ENCODE measurements at places on chromosomes 12 and 14. TPM values are rescaled to one million over a fixed set of nuclear protein-coding genes. Genes with fewer than 3 reads are reported as not detected.

DNA sequence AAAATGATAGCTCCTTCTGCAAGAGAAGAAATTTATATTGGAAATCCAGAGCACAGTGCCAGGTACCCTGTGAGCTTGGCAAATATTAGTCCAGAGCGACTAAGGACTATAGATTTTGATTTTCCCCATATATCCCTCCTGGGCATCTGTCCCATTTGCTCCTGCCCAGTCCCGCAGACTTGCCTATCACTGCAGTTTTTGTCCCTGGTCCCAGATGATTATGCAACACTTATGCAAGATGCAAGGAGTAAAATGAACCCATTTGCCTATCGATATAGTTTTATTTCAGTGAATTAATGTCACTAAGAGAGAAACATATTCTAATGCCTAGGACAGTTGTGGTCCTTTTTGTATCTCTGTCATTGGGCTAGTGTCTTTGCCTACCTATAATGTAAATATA, 215.9 kb upstream of the BMP4 start:
- DNase-seq = no peak

DNA sequence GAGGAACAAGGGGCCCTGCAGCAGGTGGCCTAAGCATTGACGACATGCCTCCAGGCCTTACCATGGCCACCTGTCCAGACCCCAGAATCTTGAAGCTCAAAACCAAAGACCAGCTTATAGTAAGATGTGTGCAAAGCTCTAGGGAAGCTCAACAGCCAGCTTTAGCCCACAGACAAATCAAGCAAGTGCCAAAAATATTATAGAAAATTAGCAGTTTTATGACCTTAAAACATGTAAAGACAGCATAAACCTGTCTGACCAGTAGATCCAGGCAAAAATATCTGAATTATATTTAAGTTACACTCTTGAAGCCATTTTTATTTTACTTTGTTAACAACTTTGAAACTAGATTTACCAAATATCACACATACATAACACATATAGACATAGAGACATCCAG, 90.6 kb downstream of the TXNDC16 start:
- DNase-seq = no peak

DNA sequence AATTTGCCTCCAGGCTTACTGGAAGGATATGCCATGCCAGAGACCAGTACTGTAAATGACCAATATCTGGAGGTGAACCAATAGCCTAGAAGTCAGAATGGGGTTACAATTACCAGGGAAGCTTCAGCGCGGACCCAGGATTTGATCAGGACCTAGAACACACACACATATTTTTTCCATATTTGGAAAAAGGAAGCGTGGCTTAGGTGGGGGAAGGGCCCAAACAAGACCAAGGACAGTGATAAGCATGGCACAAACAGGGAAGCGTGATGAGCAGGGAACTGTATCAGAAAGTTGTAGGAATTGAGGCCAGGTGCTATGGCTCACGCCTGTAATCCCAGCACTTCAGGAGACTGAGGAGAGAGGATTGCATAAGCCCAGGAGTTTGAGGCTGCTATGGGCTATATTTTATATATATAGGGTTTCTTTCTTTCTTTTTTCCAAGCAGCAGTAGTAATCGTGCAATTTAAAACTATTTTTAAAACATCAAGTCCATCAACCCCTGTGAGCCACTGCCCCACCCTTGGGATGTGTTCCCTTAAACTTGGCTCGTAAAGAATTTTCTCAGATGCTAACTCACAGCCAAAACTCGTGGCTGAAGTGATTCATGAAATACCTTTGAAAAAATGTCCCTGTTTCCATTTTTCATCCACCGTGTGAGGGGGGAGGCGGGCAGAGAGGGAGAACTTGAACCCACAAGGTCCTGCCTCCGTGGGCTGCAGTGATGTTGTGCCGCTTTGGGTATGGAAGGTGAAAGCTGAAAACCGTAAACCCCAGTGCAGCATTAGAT, 16.7 kb downstream of the HRK start:
- DNase-seq = no peak

DNA sequence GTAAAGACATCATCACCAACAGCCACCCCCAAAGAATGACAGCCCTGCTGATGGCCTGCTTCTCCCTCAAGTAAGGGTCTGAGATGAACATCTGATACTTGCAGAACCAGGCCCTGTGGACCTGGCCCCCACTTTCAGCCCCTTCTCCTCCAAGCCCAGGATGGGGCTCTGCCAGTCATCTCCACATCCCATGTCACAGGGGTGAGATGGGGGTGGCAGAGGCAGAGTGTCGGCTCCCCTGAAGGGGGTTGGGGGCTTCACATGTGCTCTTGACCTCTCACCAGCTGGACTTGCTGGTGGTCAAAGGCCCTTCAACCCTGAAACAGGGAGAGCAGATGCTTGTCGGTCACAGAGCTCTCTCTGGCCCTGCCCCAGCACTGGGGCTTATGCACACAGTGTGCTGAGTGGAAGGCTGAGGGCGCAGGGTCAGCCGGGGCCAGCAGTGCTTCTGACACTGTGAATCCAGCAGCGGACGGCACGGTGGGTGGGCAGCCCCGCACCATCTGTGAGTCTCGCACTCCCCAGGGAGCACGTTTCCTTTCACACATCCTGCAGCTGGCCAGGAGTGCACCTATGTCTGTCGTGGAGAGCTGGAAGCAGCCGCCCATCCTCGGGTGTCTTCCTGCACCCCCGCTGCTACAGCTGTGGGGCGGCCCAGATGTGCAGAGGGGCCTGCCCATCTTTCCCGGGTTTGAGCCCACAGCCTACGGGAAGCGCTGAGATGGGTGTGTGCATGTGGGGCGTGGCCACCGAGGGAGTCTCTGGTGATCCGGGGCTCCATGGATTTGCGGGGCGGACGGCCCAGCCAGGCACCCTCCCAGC, 94.3 kb downstream of the ADGRD1 start:
- DNase-seq = no peak

DNA sequence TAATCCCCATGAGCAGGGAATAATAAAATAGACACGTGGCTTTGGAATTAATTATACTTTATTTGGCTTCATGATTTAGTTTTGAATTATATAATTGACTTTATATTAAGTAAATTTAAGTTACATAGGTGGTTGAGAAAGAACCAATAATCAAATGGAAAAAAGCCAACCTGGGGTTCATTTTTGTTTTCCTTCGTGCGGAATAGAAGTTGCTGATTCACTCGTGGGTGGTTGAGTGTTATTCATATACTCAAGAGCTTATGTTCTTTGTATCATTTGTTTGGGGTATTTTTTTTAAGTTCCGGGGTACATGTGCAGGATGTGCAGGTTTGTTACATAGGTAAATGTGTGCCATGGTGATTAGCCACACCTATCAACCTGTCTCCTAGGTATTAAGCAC, 58.0 kb downstream of the ZNF664 start:
- DNase-seq = no peak

DNA sequence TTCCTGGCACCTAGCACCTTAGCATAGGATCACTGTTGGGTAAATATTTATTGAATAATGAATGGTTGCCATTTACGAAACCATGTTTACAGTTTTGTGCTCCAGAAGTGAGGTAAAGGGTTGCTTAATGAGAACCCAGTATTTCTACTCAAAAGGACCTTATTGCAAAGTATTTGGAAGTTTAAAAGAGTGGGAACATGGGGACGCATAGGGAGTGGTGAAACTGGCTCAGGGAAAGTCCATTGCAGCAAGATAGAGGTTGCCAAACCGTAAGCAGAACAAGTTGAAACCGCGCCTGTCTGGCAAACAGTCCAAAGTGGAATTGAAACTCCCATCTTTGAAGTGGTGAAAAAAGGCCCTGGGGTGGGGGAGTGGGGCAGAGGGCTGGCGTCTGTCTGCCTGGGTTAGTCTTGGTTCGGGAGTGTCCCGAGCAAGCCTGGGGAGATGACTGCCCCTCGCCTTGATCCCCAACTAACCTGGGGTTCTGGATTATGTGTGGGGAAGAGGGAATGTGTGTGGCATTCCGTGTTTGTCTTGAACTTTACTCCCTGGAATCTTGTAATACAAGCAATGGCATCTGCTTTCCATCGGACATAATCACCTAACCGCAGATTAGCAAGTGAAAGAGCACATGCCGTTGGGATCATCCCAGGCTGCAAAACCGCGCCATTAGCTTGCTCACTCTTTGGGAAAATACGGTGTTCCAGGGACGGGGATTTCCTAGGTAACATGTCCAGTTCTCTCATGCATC, 7.2 kb downstream of the ALDH2 start:
- no peak for DNase-seq

DNA sequence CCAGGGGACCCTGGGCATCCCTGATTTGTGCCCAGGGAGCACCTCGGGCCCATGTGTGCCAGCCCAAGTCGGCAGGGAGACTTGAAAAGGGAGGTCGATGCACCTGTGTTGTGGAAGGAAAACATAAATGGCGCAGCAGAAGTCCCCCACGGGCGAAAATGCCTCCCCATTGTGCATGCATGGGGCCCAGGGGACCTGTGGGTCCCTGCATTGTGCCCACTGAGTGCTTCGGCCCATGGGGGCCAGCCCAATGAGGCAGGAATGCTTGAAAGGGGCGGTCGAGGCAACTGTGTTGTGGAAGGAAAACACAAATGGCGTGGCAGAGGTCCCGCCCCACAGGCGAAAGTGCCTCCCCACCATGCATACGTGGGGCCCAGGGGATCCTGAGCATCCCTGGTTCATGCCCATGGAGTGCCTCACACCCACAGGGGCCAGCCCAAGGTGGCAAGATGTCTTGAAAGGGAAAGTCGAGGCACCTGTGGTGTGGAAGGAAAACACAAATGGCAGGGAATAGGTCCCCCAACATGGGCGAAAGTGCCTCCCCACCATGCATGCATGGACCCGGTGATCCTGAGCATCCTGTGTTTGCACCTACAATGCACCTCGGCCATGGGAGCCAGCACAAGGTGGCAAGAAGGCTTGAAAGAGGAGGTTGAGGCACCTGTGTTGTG, 368.0 kb downstream of the ALG10 start:
- no peak for DNase-seq

DNA sequence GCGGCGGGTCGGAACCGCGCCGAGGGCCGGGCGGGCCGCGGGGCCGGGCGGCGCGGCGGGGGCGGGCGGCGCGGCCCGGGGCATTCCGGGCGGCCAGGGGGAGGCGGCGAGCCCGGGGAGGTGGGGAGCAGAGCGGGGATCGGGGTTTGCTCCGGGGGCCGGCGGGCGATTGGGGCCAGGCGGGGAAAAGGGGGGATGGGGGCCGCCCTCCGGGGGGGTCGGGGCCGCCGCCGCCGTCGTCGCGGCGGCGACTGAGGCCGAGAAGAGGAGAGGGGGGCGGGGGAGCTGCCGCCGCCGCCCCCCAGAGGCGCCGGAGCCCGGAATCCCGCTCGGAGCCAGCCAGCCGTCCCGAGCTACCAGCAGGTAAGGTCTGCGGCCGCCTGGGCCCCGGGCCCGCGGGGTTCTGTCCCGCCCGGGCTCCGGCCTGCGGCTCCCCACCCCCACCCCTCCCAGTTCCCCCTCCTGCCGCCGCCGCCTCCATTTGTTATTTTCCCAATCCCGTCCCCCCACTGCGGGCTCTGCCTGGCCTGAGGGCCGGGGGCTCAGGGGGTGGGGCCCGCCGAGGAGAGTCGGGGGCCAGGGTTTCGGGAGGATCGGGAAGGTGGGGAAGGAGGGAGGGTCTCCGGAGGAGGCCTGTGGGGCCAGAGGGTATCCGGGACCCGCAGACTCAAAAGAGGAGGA, 403 bp downstream of the ATN1 start:
- no peak for DNase-seq

- no peak for DNase-seq
Observed at GRCh38 chr12:6644903-6645302, 2.3 kb downstream of the ACRBP start.

DNA sequence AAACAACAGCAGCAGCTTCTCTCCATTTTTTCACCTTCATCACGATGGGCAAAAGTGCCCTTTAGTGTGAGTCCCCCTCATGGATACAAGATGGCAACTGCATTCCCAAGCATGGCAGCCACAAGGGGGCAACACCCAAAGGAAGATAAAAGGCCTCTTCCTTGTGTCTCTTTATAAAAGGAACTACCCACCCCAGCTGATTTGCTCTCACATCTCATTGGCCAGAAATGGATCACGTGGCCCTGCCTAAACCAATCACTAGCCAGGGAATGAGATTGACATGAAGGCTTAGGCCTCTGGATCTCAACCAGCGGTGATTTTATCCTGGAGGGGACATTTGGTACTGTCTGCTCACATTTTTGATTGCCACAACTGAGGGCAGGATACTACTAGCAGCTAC, 21.9 kb upstream of the IFT81 start:
- DNase-seq = peak; percentile 40

DNA sequence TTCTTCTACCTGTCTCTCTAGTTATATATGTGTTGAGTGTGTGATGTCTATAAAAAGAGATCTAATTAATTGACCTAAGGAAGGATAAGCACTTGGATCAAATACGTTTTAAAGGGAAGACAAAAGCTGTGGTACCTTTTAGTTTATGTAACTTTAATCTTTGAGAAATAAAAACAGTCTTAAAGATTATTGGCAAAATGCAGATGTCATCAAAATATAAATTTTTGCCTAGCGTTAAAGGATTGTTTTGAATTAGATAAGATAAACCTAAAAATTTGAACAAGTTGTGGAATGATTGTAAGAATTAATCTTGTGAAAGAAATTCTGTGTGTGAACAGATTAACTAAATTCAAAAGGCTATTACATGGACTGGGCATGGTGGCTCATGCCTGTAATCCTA, 42.9 kb downstream of the C12orf56 start:
- DNase-seq = no peak

GRCh38 chr14:20612403-20612802, 21.2 kb upstream of the RNASE12 start:
- no peak for DNase-seq

DNA sequence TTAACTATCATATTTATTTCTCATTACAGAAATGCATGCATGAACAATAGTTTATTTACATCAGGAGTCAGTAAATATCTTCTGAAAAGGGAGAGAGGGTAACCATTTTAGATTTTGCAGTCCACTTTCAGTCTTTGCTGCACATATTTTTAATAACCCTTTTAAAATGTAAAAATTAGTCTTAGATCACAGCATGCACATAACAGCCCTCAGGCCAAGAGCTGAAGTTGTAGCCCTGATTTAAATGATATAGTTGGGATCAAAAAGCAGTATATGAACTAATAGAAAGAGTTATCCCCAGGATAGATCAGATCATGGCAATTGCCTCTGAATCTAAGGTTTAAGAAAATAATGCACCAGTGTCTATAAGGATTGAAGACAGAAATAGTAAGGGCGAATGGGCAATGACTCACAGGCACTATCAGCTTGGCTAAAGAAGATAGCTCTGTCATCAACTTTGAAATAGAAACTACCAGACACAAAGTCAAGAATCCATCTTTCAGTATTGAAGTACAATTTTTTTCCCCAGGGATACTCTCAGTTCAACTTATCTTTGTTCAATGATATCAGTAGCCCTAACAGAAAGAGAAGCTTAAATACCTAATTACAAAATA, 13.1 kb upstream of the CLEC7A start:
- DNase-seq = no peak

- no peak for DNase-seq
Observed at GRCh38 chr14:97164021-97164420, 366.8 kb downstream of the VRK1 start.

- no peak for DNase-seq
Observed at GRCh38 chr14:24984846-24985589, 64.9 kb downstream of the STXBP6 start.

Gene CCDC197
- total RNA-seq = not detected

Gene ARHGDIB
- 1,891 TPM for total RNA-seq

Gene MDM2
- 214 TPM for total RNA-seq
